Large intestine (tissue), 12 donors: ENCODE measurements at places on chromosomes 4 and X. TPM values are rescaled to one million over a fixed set of nuclear protein-coding genes. Genes with fewer than 3 reads are reported as not detected.

DNA sequence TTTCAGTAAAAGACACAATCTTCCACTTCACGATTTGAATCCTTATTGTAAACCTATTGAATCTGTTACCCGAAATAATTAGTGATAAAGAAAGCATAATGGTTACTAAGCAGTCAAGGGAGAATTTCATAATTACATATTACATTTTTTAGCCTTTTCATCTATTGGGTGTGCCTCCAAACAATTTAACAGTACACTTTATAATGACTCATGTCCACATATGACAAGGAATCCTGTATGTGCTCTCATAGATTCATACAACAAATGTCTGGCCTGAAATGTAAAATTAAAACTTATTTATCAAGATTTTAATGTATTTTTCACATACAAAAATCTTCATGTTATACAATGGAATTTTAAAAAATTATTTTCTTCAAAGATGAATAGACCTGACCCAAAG lies 39.4 kb downstream of the PPP3CA start:
- no peak for DNase-seq
- no peak overlapping the region for H3K4me3 ChIP-seq
- no peaks in the 10 kb centered on the region for H3K4me1 ChIP-seq

DNA sequence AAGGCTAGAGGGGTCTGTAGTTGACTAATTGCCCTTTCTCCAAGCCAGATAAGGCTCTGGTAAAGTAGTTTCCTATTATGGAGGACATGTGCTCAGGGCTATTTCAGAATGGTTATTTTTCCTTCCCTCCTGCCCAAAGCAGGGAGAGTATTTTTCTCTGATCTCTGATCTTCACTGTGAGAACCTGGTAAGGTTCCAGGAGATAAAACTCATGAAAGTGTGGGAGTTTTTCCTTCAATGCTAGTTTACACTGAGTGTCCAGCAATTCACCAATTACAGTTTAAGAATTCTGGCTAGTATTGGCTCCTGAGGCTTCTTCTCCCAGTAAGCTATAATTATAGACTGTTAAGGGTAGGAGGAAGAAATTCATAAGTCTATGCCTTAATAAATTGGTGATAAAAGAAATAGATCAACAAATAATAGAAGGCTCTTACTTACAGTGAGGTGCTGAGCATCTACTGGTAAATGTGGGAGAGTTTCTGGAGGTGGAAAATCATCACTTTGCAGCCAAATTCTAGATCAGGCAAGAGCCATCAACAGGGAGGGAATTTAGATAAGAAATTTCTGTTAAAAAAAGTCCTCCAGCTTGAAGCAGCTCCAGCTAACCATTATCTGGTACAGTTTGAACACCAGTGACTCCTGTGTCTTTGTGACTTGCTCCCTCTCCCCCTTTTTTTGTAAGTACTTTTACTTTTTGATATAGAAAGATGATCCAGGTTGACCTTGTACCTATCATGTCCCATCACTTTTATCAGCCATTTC lies 30.9 kb downstream of the CASP6 start:
- H3K4me1 ChIP-seq, result no peaks in the 10 kb centered on the region
- no peak overlapping the region for H3K27ac ChIP-seq
- no peaks in the 10 kb centered on the region for H3K27me3 ChIP-seq
- no peaks in the 10 kb centered on the region for H3K36me3 ChIP-seq

DNA sequence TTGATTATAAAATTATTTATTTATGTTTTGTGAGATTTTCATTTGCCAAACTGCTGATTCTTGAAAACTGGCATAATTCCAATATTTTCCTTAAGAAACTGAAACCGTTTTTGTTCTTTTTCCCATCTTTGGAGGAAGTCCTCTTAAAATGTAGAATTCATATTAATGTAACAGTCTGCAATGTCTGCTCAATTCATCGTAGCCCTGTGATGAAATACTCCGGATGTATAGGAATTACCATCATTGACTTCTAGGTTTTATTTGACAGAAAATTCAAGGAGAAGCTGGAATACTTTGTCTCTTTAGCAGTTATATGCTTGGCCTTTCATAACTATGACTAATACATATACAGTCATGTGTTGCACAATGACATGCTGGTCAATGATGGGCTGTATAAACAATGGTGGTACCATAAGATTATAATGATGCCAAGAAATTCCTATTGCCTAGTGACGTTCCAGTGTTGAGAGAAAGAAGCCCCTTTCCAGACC lies 185.0 kb upstream of the GPRIN3 start:
- H3K27me3 ChIP-seq, result no peaks in the 10 kb centered on the region
- no peak for DNase-seq
- H3K4me3 ChIP-seq, result no peak overlapping the region
- H3K36me3 ChIP-seq, result no peaks in the 10 kb centered on the region

GRCh38 chrX:18537524-18537923 lies 112.1 kb downstream of the CDKL5 start:
- no peaks in the 10 kb centered on the region for H3K27me3 ChIP-seq
- H3K36me3 ChIP-seq, result no peaks in the 10 kb centered on the region
- no peaks in the 10 kb centered on the region for H3K4me1 ChIP-seq
- no peak overlapping the region for H3K4me3 ChIP-seq
- no peak for DNase-seq

GRCh38 chr4:175457956-175458355 lies 354.1 kb downstream of the GPM6A start:
- no peak overlapping the region for H3K27ac ChIP-seq
- DNase-seq, result no peak
- no peaks in the 10 kb centered on the region for H3K36me3 ChIP-seq
- no peaks in the 10 kb centered on the region for H3K27me3 ChIP-seq
- H3K4me3 ChIP-seq, result no peak overlapping the region

DNA sequence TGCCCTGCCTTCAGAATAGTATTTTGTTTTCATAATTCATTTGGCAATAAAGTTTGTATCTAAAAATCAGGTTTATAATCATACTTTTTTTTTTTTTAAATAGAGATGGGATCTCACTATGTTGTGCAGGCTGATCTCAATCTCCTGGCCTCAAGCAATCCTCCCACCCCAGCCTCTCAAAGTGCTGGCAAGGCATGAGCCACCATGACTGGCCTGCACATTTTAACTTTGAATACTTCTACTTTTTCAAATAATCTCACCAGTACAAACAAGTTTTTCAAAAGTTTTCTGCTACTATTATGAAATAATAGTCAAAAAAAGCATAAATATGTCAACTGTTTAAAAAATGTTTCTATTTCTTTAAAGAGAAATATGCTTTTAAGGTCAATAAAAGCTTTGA lies 69.6 kb upstream of the GPR34 start:
- H3K27ac ChIP-seq, result no peak overlapping the region
- H3K36me3 ChIP-seq, result peaks cover 6% of the 10 kb centered on the region
- no peak overlapping the region for H3K4me3 ChIP-seq
- no peak for DNase-seq
- no peaks in the 10 kb centered on the region for H3K27me3 ChIP-seq
- no peaks in the 10 kb centered on the region for H3K4me1 ChIP-seq

DNA sequence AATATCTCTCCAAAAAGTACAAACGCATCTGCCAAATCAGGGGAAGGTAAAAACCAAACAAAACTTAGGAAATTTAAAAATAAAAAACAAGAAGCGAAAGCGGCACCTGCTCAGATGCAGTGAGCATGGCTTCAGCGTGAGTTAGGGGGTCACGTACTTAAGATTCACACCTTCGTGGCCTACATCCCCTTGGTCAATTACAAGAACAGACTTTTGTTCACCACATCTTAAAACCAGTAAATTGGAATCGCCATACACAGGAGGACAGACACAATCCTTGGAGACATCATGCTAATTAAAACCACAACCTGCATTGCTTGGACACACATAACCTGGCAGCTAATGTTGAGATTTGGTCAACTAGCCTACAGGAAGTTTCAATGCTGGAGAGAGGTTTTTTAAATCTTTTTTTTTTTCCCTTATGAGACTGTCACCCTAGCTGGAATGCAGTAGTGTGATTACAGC lies 12.5 kb upstream of the SEL1L3 start:
- H3K4me1 ChIP-seq, result no peaks in the 10 kb centered on the region
- H3K27ac ChIP-seq, result no peak overlapping the region
- H3K4me3 ChIP-seq, result no peak overlapping the region
- no peak for DNase-seq
- H3K36me3 ChIP-seq, result no peaks in the 10 kb centered on the region

MID2 gene
- polyA plus RNA-seq, result 7.4 TPM

- DNase-seq, result no peak
- H3K4me3 ChIP-seq, result no peak overlapping the region
- no peaks in the 10 kb centered on the region for H3K4me1 ChIP-seq
- no peaks in the 10 kb centered on the region for H3K36me3 ChIP-seq
- H3K27ac ChIP-seq, result no peak overlapping the region
Measured at GRCh38 chrX:97494756-97495372, 611.2 kb downstream of the RPA4 start.

GRCh38 chr4:109432696-109433095 lies 919 bp upstream of the SEC24B start:
- H3K27me3 ChIP-seq, result no peaks in the 10 kb centered on the region
- peaks cover 5% of the 10 kb centered on the region for H3K36me3 ChIP-seq
- H3K4me3 ChIP-seq, result peak overlapping the region; percentile 64
- H3K27ac ChIP-seq, result peak overlapping the region; percentile 96
- peaks cover 16% of the 10 kb centered on the region for H3K4me1 ChIP-seq

DNA sequence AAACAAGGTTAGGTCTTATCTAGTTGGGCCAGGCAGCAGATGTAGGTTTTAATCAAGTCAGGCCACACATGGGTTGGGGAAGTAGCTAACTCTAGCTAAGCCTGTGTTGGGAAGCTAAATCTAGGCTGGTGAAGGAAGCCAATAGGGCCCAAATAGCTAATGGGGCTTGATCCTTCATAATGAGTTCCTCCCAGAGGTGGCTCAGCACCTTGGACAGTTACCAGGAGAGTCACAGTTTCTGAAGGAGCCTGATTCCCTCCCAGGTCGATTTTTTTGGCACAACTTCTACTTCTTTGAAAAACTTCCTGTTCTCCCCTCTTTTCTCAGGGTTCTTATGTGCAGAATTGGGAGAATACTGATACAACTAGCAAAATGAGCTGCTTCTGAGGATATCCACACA lies 242.5 kb upstream of the PRPS2 start:
- H3K27ac ChIP-seq, result no peak overlapping the region
- H3K27me3 ChIP-seq, result no peaks in the 10 kb centered on the region
- H3K4me3 ChIP-seq, result no peak overlapping the region
- no peaks in the 10 kb centered on the region for H3K36me3 ChIP-seq
- no peak for DNase-seq
